ENCODE measurements at places on chromosomes 2 and 18.

DNA sequence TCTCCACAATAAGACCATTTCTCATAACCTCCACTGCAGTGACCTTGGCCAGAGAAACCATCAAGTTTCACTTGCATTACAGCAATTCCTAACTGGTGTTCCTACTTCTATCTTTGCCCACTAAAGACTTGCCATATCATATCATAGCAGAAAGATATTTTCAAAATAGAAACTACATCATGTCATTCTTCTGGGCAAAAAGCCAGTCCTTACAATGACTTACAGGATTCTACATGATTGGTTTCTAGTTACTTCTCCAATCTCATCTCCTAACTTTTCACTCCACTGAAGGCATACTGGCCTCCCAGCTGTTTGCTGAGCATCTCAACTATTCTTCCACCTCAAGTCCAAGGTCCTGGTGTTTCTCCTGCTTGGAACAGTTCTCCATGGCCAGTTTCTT, 151.4 kb downstream of the HNMT start:
- no peak overlapping the region for H3K4me3 ChIP-seq
- DNase-seq: no peak
- H3K36me3 ChIP-seq: peaks cover 2% of the 10 kb centered on the region
- no peaks in the 10 kb centered on the region for H3K4me1 ChIP-seq
- no peaks in the 10 kb centered on the region for H3K27me3 ChIP-seq

DNA sequence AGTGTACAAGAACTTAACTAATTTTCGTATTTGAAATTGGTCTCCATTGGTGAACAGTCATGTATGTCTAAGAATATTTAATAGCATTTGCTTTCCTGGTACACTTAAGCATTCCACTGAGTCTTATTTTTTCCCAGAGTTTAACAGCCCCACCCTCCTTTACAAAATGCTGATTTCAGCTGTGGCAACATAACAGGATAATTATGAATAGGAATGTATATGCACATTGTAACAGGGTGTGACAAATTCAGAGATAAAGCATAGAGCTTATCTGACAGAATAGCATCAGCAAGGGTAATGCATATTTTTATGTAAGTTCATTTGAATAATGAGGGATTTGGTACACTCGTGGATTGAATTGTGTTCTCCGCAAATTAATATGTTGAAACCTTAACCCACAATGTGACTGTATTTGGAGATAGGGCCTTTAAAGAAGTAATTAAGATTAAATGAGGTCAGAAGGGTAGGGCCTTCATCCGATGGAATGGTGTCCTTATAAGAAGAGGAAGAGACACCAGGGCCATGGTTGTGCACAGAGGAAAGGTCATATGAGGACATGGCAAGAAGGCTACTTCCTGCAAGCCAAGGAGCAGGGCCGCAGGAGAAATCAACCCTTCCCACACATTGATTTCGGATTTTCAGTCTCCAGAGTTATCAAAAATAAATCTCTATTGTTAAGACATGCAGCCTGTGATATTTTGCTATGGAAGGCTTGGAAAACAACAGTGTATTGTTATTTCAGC, 439.7 kb upstream of the CDH20 start:
- H3K27me3 ChIP-seq: no peaks in the 10 kb centered on the region
- DNase-seq: no peak

- no peak overlapping the region for H3K27ac ChIP-seq
- H3K4me3 ChIP-seq: peak overlapping the region; percentile 79
- no peaks in the 10 kb centered on the region for H3K27me3 ChIP-seq
- no peak for DNase-seq
- H3K4me1 ChIP-seq: peaks cover 47% of the 10 kb centered on the region
Measured at GRCh38 chr2:65054749-65055421, 1.3 kb upstream of the CEP68 start.

- no peak overlapping the region for H3K4me3 ChIP-seq
- peaks cover 14% of the 10 kb centered on the region for H3K4me1 ChIP-seq
- no peak for DNase-seq
- peaks cover 18% of the 10 kb centered on the region for H3K36me3 ChIP-seq
- H3K27me3 ChIP-seq: no peaks in the 10 kb centered on the region
Measured at GRCh38 chr2:239181074-239181902, 219.5 kb downstream of the HDAC4 start.

GRCh38 chr2:58925676-58926081, 684.6 kb upstream of the FANCL start:
- no peak for DNase-seq
- no peaks in the 10 kb centered on the region for H3K4me1 ChIP-seq
- no peak overlapping the region for H3K27ac ChIP-seq
- no peaks in the 10 kb centered on the region for H3K27me3 ChIP-seq
- H3K4me3 ChIP-seq: no peak overlapping the region
- no peaks in the 10 kb centered on the region for H3K36me3 ChIP-seq

DNA sequence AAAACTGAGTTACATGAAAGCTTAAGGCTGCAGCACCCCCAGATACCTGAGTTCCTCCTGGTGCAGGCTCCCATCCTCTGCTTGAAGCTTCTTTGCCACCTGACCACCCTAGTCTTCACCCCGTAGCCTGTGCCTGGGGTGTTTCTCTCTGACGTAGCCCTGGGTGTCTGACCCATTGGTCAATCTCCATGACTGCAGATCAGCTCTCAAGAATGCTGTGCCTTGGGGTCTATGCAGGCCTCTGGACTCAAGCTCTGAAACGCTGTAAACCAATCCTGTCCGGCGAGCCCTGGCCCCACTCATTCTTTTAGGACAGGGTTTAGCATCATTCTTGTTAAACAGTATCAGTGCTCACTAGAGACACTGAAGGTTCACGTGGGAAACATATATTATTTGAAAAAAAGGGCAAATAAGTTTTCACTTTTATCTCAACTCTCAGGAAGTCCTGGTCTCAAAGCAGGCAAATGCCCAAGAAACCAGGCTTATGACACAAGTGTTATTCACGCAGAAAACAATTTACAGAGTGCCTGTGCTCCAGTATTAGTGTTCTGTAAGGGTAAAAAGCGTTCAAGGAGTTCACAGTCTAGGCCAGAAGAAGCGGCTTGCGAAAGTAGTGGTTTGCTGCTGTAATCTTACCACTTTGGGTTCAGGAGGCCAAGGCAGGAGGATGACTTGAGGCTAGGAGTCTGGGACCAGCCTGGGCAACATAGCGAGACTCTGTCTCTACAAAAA, 22.8 kb upstream of the PPP4R1 start:
- no peaks in the 10 kb centered on the region for H3K36me3 ChIP-seq
- no peaks in the 10 kb centered on the region for H3K4me1 ChIP-seq
- H3K4me3 ChIP-seq: no peak overlapping the region
- no peak for DNase-seq

DNA sequence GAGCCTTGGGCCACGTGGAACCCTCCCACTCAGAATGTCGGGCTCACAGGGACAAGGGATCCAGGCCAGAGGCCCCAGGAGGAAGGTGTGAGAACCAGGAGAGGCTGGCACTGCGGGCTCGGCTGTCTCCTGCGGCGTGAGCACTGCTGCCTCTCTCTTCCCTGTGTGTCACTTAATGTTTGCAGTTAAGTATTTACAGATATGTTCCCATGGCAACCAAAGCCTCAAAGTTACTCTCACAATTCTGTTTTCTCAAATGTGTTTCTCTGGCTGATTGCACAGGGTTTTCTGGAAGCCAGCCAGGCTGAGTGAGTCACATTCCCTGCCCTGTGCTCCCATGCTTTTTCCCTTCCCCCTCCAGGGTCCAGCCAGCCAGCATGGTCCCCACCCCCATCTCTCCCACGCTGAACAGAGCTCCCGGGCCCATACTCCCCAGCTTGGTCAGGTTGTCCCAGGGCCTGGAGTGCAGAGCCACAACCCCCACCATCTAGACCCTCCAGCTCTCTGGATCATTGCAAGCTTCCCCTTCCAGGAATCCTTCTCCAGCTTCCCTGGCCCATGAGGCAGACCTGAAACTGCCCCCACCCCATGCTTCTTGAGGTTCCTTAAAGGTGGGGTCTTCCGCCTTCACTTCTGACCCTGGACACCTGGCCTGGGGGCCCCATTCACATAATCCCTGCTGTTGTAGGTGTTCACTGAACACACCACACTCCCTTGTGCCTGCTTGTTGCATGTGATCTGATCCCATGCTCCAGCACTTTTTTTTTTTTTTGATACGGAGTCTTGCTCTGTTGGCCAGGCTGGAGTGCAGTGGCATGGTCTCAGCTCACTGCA, 265.9 kb downstream of the CELF4 start:
- no peak overlapping the region for H3K4me3 ChIP-seq
- no peak overlapping the region for H3K27ac ChIP-seq
- H3K36me3 ChIP-seq: no peaks in the 10 kb centered on the region
- DNase-seq: no peak

- DNase-seq: no peak
- no peaks in the 10 kb centered on the region for H3K27me3 ChIP-seq
- no peak overlapping the region for H3K4me3 ChIP-seq
- H3K27ac ChIP-seq: peak overlapping the region; percentile 3
Measured at GRCh38 chr2:234165421-234165820, 114.9 kb downstream of the SPP2 start.

DNA sequence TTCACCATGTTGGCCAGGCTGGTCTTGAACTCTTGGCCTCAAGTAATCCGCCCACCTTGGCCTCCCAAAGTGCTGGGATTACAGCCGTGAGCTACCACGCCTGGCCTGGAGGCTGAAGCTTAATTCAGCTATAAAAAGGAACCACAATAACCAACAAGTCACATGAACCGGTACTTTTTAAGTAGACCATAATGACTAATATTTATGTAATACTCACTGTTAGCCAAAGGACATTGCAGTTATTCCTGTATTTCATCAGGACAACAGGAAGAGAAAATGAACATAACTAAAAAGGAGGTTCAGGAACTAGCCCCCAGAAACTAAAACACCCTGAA, 49.0 kb upstream of the TMEM87B start:
- peaks cover 4% of the 10 kb centered on the region for H3K4me1 ChIP-seq
- no peak overlapping the region for H3K4me3 ChIP-seq
- no peak for DNase-seq
- no peaks in the 10 kb centered on the region for H3K27me3 ChIP-seq
- no peaks in the 10 kb centered on the region for H3K36me3 ChIP-seq

GRCh38 chr2:10842506-10842905, 29.9 kb upstream of the PDIA6 start:
- H3K27ac ChIP-seq: no peak overlapping the region
- H3K4me1 ChIP-seq: no peaks in the 10 kb centered on the region

GRCh38 chr2:138997856-138998517, 217.8 kb upstream of the NXPH2 start:
- no peaks in the 10 kb centered on the region for H3K27me3 ChIP-seq
- H3K36me3 ChIP-seq: no peaks in the 10 kb centered on the region
- no peaks in the 10 kb centered on the region for H3K4me1 ChIP-seq
- H3K4me3 ChIP-seq: no peak overlapping the region
- DNase-seq: no peak

GRCh38 chr2:76281156-76281841, 570.6 kb upstream of the GCFC2 start:
- no peaks in the 10 kb centered on the region for H3K36me3 ChIP-seq
- no peak overlapping the region for H3K4me3 ChIP-seq
- no peak for DNase-seq

- no peaks in the 10 kb centered on the region for H3K36me3 ChIP-seq
- H3K4me1 ChIP-seq: peaks cover 5% of the 10 kb centered on the region
- H3K4me3 ChIP-seq: no peak overlapping the region
- no peak for DNase-seq
- H3K27ac ChIP-seq: no peak overlapping the region
Measured at GRCh38 chr18:74803769-74804168, 206.1 kb downstream of the ZNF407 start.

- H3K36me3 ChIP-seq: peaks cover 13% of the 10 kb centered on the region
- peak overlapping the region; percentile 59 for H3K4me3 ChIP-seq
- DNase-seq: no peak
- H3K4me1 ChIP-seq: peaks cover 67% of the 10 kb centered on the region
Measured at GRCh38 chr2:101706121-101706818, 8.8 kb downstream of the MAP4K4 start.

DNA sequence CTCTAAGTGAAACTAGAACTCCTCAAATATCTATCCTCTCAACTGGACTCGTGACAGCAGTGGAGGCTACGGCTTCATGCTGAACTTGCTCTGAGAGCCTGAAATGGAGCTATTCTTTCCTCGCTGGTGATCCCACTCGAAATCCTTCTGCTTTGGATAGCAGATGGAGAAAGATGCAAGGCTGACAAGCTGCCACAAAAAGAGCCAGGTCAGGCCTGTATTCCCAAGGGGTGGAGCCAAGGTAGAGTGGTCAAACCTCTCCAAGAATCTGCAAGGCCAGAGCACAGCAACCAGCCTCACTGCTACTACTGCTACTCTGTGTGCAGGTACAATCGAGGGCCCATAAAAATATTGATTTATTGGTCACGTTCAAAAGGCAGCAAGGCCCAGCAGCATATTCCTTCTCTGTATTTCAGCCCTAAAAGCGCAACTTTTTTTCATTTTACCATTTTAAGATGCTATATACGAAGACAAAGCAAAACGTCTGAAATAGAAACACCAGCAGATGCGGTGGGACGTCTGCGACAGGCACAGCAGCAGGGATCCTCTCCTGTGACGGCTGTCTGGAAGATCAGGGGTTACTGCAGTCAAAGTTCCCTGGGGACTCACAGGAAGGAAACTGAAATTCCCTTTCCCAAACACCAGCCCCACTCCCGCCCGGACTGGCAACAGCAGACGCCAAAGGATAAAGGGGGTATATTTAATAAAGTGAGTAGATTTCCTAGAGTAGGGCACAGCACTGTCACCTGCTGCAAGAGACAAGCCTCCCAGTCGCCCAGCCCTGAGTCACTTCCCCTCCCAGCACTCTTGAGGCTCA, 2.4 kb downstream of the SPRED2 start:
- no peak for DNase-seq
- peaks cover 5% of the 10 kb centered on the region for H3K36me3 ChIP-seq
- H3K27me3 ChIP-seq: peaks cover 8% of the 10 kb centered on the region
- peak overlapping the region; percentile 8 for H3K27ac ChIP-seq
- peak overlapping the region; percentile 92 for H3K4me3 ChIP-seq

- H3K27me3 ChIP-seq: peaks cover 30% of the 10 kb centered on the region
- H3K36me3 ChIP-seq: peaks cover 2% of the 10 kb centered on the region
- no peaks in the 10 kb centered on the region for H3K4me1 ChIP-seq
- no peak for DNase-seq
- no peak overlapping the region for H3K27ac ChIP-seq
- no peak overlapping the region for H3K4me3 ChIP-seq
Measured at GRCh38 chr2:134842930-134843490, 4.6 kb downstream of the ACMSD start.

GRCh38 chr2:171505374-171505773, 16.9 kb upstream of the CYBRD1 start:
- H3K4me3 ChIP-seq: no peak overlapping the region
- no peaks in the 10 kb centered on the region for H3K27me3 ChIP-seq
- no peak overlapping the region for H3K27ac ChIP-seq
- no peak for DNase-seq
- H3K4me1 ChIP-seq: peaks cover 6% of the 10 kb centered on the region
- no peaks in the 10 kb centered on the region for H3K36me3 ChIP-seq

DNA sequence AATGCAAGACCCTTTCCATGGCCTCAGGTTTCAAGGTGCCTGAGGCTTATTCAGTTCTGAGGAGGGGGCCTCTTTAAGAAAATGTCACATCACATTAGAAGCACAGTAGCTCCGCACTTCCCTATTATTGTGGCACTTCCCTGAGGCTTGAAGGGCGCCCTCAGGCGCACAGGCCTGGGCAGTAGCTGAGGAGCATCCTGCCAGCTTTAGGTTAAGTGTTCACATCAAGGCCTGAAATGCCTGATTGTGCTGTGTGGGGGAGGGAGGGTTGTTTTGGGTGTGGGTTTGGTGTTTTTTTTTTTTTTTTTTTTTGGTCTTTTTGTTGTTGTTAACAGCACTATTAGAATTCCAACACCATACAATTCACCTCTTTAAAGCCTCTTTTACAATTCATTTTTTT, 107.9 kb downstream of the CABLES1 start:
- H3K4me1 ChIP-seq: no peaks in the 10 kb centered on the region
- no peak overlapping the region for H3K27ac ChIP-seq
- no peaks in the 10 kb centered on the region for H3K36me3 ChIP-seq
- no peaks in the 10 kb centered on the region for H3K27me3 ChIP-seq

GRCh38 chr2:238793306-238793705, 54.6 kb upstream of the TWIST2 start:
- no peaks in the 10 kb centered on the region for H3K4me1 ChIP-seq
- H3K36me3 ChIP-seq: no peaks in the 10 kb centered on the region
- H3K27me3 ChIP-seq: peaks cover 35% of the 10 kb centered on the region
- no peak for DNase-seq
